ENCODE measurements at places on chromosomes 2 and 18. TPM values are rescaled to one million over a fixed set of nuclear protein-coding genes. Genes with fewer than 3 reads are reported as not detected.

LYG2 gene
- not detected for total RNA-seq

ERBB4 gene
- not detected for total RNA-seq

SULT1C4 gene
- total RNA-seq, result not detected

- H3K27me3 ChIP-seq, result no peaks in the 10 kb centered on the region
- no peak for DNase-seq
- H3K27ac ChIP-seq, result peak overlapping the region; percentile 64
- peaks cover 10% of the 10 kb centered on the region for H3K4me1 ChIP-seq
- no peaks in the 10 kb centered on the region for H3K36me3 ChIP-seq
Measured at GRCh38 chr18:13381331-13381730, 162.8 kb downstream of the LDLRAD4 start.

- DNase-seq, result no peak
- H3K27me3 ChIP-seq, result no peaks in the 10 kb centered on the region
- no peaks in the 10 kb centered on the region for H3K36me3 ChIP-seq
- H3K4me3 ChIP-seq, result no peak overlapping the region
- H3K27ac ChIP-seq, result no peak overlapping the region
Measured at GRCh38 chr2:126495189-126495588, 160.8 kb upstream of the GYPC start.

NT5DC4 gene
- total RNA-seq, result not detected

- H3K27ac ChIP-seq, result no peak overlapping the region
- peaks cover 3% of the 10 kb centered on the region for H3K4me1 ChIP-seq
- H3K27me3 ChIP-seq, result no peaks in the 10 kb centered on the region
- no peaks in the 10 kb centered on the region for H3K36me3 ChIP-seq
- H3K4me3 ChIP-seq, result peak overlapping the region; percentile 62
Measured at GRCh38 chr2:202831242-202832220, 40.0 kb downstream of the ICA1L start.

DNA sequence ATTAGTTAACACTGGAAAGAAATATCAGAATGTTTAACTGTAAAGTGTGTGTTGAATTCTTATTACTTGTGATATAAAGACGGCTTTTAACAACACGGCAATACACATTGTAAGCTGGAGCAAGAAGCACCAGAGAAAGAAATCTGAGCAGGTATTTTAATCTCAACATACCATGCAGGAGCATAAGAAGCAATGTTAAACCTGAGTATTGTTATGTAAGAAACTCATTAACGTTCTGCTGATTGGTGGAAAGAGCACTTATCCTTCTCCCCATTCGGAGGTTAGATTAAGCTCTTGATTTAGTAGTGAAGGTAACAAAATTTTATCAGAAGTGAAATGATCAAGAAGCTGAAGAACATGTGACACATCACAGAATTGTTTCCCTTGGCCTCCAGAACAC lies 107.4 kb downstream of the EPC2 start:
- no peaks in the 10 kb centered on the region for H3K27me3 ChIP-seq
- no peak for DNase-seq
- no peak overlapping the region for H3K27ac ChIP-seq
- H3K4me3 ChIP-seq, result no peak overlapping the region

GRCh38 chr2:159290289-159290907 lies 3.9 kb upstream of the WDSUB1 start:
- DNase-seq, result peak; percentile 94
- no peaks in the 10 kb centered on the region for H3K36me3 ChIP-seq
- no peaks in the 10 kb centered on the region for H3K27me3 ChIP-seq
- H3K27ac ChIP-seq, result no peak overlapping the region

FAM124B gene
- not detected for total RNA-seq

TMEM169 gene
- 0.88 TPM for total RNA-seq

AQP4 gene
- not detected for total RNA-seq

GRCh38 chr2:41922177-41922576 lies 125.6 kb upstream of the PKDCC start:
- peaks cover 6% of the 10 kb centered on the region for H3K27me3 ChIP-seq
- peaks cover 3% of the 10 kb centered on the region for H3K4me1 ChIP-seq
- H3K36me3 ChIP-seq, result no peaks in the 10 kb centered on the region
- no peak overlapping the region for H3K27ac ChIP-seq
- no peak overlapping the region for H3K4me3 ChIP-seq

DNA sequence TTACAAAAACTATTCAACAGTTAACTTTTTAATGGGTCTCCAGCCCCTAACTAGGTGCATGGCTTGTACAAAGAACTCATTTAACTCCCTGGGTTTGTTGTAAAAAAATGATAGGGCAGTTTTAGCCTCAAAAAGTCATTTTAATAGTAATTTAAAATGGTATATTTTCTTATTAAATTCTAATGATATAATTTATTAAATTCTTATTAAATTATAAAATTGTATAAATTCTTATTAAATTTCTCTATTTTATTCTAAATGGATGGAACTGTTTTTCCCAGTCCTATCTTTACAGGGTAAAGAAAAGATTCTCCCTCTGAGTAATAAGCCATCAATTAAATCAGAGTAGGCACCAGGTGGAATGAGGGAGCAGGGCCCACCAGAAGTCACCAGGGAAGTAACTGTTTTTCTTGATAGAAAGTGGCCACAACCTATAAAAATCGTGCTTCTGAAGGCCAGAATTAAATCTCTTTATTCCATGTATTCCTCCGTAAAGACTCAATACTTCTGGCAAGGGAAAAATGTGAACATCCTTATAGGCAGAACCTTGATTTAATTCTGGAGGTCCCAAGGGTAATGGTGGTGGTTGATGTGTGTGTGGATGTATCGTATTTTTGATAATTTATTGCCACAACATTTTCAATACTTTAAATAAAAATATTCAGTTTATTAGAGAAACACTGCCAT lies 814 bp downstream of the FKBP7 start:
- DNase-seq, result no peak
- H3K36me3 ChIP-seq, result no peaks in the 10 kb centered on the region

GRCh38 chr18:44748582-44748981 lies 67.9 kb downstream of the SETBP1 start:
- no peaks in the 10 kb centered on the region for H3K27me3 ChIP-seq
- no peaks in the 10 kb centered on the region for H3K4me1 ChIP-seq
- no peak overlapping the region for H3K27ac ChIP-seq
- H3K36me3 ChIP-seq, result no peaks in the 10 kb centered on the region
- no peak overlapping the region for H3K4me3 ChIP-seq

ABCA12 gene
- total RNA-seq, result under 0.01 TPM

DNA sequence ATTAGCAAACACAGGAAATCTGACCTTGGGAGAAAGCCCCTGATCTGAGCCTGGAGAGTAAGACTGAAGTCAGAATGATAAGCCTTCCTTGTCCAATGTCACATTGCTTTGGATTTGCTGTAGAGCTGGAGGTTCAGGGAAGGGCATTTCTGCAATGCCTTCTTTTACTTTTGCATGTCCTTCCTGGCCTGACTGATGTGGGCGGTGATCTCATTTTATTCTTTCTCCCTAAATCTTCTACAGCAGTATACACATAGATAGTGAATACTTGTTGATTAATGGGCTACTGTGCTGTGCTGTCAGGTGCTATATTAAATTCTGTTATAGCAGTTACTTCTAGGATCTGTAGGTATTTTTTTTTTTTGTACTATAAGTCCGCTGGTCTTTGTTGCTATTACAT lies 62.6 kb downstream of the PLCL1 start:
- H3K36me3 ChIP-seq, result no peaks in the 10 kb centered on the region
- DNase-seq, result no peak
- H3K27ac ChIP-seq, result no peak overlapping the region

NEDD4L gene
- total RNA-seq, result 20.3 TPM

REG3A gene
- total RNA-seq, result not detected

COL4A3 gene
- total RNA-seq, result not detected

GRCh38 chr18:36457683-36458082 lies 160.2 kb downstream of the FHOD3 start:
- no peak for DNase-seq
- H3K36me3 ChIP-seq, result no peaks in the 10 kb centered on the region
- H3K27ac ChIP-seq, result no peak overlapping the region
- H3K4me3 ChIP-seq, result no peak overlapping the region
- peaks cover 3% of the 10 kb centered on the region for H3K4me1 ChIP-seq

DNA sequence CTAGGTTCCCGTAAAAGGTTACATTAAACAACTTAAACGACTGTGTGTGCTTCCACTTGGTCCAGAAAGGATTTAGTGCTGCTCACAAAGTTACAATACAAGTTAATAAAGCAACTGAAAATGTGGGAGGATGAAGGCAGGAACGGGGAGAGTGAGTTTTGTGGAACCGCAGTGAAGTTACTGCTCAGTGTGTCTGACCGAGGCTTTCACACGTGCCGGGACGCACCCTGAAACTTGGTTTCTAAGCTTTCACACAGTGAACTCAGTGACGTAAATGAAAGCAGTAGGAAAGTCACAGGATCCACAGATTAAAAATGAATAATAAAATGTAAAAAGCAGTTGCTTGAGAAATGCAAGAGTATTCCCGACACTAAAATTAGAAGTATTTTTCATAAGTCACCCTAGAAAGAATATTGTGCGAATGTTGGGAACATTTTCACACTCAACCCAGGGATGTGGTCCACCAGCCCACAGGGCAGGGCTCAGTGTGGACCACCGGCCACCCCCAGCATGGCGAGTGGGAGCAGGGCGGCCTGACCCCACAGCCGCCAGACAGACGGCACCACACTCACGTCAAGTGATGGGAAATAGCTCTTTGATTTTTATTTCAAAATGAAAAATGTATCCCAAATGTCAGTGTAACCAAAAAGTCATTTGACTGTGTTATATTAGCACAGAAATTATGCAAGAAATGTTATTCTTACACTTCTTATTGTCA lies 32.6 kb upstream of the CHMP1B start:
- no peak overlapping the region for H3K4me3 ChIP-seq
- H3K27ac ChIP-seq, result no peak overlapping the region
- no peaks in the 10 kb centered on the region for H3K4me1 ChIP-seq
- H3K27me3 ChIP-seq, result peaks cover 4% of the 10 kb centered on the region

DNA sequence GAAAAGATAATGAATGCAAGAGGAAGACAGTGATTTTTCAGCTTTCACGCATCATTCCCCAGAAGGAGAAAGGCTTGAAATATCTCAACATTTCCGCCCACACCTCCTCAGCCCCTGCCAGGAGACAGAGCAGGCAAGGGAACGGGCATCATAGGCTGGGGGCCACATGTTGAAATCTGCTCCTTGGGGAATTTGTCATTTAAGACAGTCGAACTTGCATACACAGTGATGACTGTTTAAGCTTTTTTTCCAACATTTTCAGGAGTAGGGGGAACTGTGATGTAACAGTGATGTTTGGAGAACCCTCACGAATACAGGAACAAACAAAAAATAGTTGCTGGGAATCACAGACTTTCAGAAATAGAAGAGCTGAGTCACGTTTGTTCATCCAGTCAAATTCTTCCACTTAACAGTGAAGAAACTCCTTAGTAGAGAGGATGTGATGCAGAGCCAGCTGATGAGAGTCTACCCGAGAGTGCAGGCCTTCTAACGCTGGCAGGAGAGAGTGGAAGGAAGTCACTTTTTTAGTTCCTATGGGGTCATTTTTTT lies 266.8 kb downstream of the ALPK2 start:
- H3K4me1 ChIP-seq, result peaks cover 66% of the 10 kb centered on the region
- H3K36me3 ChIP-seq, result peaks cover 3% of the 10 kb centered on the region
- peak overlapping the region; percentile 98 for H3K27ac ChIP-seq
- peak; percentile 86 for DNase-seq

DNA sequence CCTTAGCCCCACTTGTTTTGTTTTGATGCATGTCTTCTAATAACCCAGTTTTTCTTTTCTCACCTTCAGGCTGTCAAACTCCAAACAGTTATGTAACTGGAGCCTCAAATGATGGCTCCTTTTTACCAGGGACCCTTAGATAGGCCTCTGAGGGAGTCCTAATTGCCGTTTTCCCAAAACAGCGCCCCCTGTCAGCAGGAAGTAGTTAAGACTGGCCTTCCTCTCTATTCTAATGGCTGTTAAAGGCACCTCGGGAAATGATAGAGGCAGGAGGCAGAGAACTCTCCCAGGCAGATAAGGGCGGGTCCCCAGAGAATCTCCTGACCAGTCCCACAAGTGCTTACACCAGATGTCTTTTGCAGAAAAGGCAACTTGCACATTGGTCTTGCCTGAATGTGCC lies 123.2 kb downstream of the KCNS3 start:
- DNase-seq, result no peak
- H3K27ac ChIP-seq, result no peak overlapping the region
- no peaks in the 10 kb centered on the region for H3K27me3 ChIP-seq
- H3K36me3 ChIP-seq, result no peaks in the 10 kb centered on the region
- no peaks in the 10 kb centered on the region for H3K4me1 ChIP-seq

GRCh38 chr2:158671360-158672245 lies 123.5 kb upstream of the DAPL1 start:
- H3K4me1 ChIP-seq, result peaks cover 19% of the 10 kb centered on the region
- peaks cover 49% of the 10 kb centered on the region for H3K36me3 ChIP-seq
- H3K4me3 ChIP-seq, result no peak overlapping the region
- DNase-seq, result no peak
- no peaks in the 10 kb centered on the region for H3K27me3 ChIP-seq

- H3K27ac ChIP-seq, result no peak overlapping the region
- H3K27me3 ChIP-seq, result no peaks in the 10 kb centered on the region
Measured at GRCh38 chr18:53025247-53025646, 685.2 kb downstream of the DCC start.

- peaks cover 11% of the 10 kb centered on the region for H3K4me1 ChIP-seq
- no peaks in the 10 kb centered on the region for H3K36me3 ChIP-seq
- H3K4me3 ChIP-seq, result peak within 1 kb of the TSS; percentile 28
- no peak for DNase-seq
Measured at GRCh38 chr2:168801961-168802858, at the start of gene NOSTRIN. Gene NOSTRIN (plus strand): TSS chr2:168802637. CDS start chr2:168802647, 10 bp downstream.

GRCh38 chr2:190506666-190507065 lies 27.9 kb downstream of the NEMP2 start:
- no peak for DNase-seq
- no peaks in the 10 kb centered on the region for H3K36me3 ChIP-seq
- no peak overlapping the region for H3K4me3 ChIP-seq

DNA sequence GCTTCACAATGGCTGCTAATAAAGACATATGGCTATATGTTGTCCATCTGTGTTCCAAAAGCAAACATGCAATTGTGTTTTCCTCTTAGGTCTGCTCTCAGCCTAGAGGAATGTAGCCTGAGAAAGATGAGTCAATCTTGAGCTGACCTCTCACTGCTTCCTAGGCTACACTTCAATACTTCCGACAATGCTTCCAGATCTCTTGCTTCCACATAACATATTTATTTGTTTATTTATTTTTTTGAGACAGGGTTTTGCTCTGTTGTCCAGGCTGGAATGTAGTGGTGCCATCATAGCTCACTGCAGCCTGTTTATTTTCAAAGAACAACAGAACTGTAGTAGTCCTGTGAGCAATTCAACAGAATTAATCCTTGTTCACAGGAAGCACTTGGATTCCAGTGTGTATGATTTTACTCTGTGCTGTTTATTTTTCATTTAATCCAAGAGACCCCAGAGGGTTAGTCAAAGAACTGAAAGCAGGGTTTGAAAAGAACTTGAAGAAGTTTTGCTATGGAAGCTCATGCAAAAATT lies 437.9 kb downstream of the TXNL1 start:
- H3K27ac ChIP-seq, result peak overlapping the region; percentile 77
- no peak overlapping the region for H3K4me3 ChIP-seq
- DNase-seq, result peak; percentile 76
- H3K36me3 ChIP-seq, result no peaks in the 10 kb centered on the region
- peaks cover 39% of the 10 kb centered on the region for H3K4me1 ChIP-seq
- H3K27me3 ChIP-seq, result no peaks in the 10 kb centered on the region

- H3K4me3 ChIP-seq, result no peak overlapping the region
- no peak overlapping the region for H3K27ac ChIP-seq
- DNase-seq, result no peak
- no peaks in the 10 kb centered on the region for H3K27me3 ChIP-seq
Measured at GRCh38 chr2:80168037-80168436, 136.5 kb downstream of the LRRTM1 start.

GRCh38 chr2:45533771-45534170 lies 77.3 kb downstream of the SRBD1 start:
- DNase-seq, result no peak
- H3K4me3 ChIP-seq, result no peak overlapping the region
- no peaks in the 10 kb centered on the region for H3K36me3 ChIP-seq
- no peaks in the 10 kb centered on the region for H3K4me1 ChIP-seq
- no peak overlapping the region for H3K27ac ChIP-seq
- H3K27me3 ChIP-seq, result no peaks in the 10 kb centered on the region

KLHL41 gene
- 1.2 TPM for total RNA-seq

Data from osteoblast (primary cell).